ENCODE measurements at places on chromosomes 11 and 22.

- DNase-seq: peak; percentile 26
These were observed 2.3 kb downstream of the KRTAP5-11 start for GRCh38 chr11:71580057-71581003.

DNA sequence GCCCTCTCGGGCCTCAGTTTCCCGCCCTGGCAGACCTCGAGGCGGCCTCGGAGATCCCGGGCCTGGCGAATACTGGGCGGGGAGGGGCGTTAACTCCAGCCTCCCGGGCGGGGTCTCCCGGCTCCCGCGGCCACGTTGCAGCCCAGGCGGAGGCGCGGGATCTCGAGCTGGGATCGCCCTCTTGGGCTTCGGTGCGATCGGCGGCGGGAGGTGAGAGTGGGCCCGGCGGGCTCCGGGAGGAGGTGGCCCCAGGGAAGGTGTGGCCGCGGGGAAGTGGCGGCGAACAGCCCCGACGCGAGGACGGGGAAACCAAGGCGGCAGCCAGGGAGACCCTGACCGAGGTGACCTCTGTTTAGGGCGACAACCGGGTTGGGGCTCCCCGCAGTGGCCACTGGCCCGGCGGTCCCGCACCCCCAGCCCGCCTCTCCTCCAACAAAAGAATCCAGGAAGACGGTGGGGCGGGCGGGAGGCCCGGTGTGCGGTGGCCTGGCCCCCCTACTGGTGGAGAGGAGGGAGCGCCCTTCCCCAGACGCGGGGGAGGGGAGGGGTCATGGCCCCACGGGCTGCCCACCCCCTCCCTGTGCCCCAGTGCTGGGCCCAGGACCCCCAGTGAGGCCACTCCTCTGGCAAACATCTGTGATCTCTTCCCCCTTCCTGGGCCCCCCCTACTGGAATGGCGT lies at the start of gene PHETA2:
PHETA2 (plus strand) TSS at position 117 of the 680 bp plus-strand sequence. CDS start 3,046 bp downstream, outside the sequence.
- DNase-seq: no peak

GRCh38 chr11:112922606-112923005 lies 38.6 kb upstream of the NCAM1 start:
- DNase-seq: no peak

DNA sequence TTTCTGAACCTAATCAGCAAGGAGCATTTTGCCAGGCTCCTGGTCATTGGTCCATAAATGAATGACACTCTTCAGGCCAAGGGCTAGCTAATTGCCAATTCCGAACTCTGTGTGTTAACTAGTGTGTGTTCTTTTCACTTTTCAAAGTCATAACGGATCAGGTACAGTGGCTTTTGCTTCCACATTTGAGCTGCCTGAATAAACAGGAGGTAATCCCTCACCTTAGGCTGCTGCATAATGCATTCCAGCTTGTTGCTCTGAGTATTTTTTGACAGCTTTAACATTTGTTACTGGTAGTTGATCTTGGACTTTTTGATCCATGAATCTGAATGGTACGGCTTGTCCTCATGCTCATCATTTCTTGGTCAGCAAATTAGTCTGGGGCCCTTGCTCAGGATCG lies 485.1 kb downstream of the CNTN5 start:
- DNase-seq: no peak

DNA sequence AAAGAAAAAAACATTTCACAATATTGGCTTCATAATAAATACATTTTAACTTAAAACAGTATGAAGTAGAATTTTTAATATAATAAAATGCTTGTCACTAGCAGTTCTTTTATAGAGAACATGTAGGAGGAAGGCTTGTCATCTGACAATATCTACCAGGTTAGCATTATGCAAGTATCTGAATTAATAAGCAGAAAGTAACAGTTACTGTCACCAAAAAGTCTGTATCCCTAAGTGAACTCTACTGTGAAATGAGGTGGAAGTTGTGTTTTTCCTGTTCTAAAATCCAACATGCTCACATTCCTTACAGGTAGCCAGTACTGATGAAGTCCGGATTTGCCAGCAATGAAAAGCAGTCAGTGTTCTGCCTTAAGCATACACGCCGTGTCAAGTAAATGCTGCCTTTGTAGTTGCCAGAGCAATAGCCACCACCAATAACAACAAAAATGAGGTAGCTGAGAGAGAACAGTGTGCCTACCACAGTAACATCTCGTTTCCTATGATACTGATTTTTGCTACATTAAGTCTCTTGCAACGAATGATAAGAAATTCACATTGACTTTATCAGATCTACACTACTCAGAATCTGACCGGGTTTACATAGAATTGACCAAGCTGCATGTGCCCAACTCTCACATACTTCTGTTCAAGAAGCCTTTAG lies 95.5 kb downstream of the SIK3 start:
- DNase-seq: no peak

GRCh38 chr22:48594757-48595510 lies 1232.7 kb downstream of the BRD1 start:
- DNase-seq: no peak

GRCh38 chr11:14916403-14916802 lies 24.4 kb upstream of the CYP2R1 start:
- DNase-seq: no peak

DNA sequence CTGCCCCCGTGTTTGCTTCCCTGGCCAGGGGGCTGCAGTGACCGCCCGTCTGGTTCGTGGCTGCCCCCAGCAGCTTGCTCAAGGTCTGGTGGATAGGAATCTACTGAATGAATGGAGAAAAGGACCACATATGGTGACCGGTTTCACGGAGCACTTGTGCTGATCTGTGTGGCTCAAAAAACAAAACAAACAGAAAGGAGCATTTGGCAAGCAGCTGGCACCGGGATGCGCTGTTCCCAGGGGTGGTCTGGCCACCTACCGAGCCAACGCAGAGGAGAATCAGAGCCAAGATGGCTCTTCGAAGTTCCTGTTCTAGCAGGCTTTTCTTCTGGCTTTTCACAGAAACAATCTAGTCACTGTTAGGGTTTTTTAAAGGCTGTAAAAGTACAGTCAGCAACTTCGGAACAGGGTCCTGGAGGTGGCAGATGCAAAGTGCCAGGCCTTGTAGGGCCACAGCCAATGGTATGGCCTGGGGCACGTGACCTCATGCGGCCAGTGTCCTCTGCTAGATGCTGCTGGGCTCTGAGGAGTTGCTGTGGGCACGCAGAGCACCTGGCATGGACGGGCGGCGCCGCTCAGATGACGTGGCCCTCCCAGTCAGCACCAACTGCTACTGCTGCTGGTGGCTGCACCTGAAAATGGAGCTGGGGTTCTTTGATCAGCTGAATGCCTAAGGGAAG lies 27.3 kb upstream of the PACSIN2 start:
- DNase-seq: no peak

- no peak for DNase-seq
These were observed 134.3 kb downstream of the TEAD1 start for GRCh38 chr11:12808519-12808918.

DNA sequence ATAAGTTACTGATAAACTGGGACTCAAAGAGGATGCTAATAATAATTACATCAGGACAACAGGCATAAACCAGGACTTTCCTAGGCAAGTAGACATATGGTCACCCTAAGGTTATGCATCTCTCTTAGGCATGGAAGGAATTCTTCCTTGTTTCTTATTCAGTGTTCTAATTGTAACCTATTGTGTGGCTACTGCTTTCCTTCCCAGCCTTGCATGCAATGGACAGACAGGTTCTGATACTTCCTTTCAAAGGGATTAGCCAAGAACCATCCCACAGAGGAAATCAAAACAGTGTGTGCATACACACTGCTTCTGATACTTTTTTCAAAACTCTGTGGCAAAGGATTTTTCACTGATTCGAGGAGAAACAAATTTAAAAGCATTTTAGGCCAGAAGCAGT lies 48.3 kb downstream of the RRAS2 start:
- peak; percentile 32 for DNase-seq

- peak; percentile 23 for DNase-seq
These were observed 16.6 kb downstream of the OR8A1 start for GRCh38 chr11:124586238-124586860.

GRCh38 chr22:17446698-17447097 lies 77.4 kb downstream of the CECR2 start:
- DNase-seq: no peak

GRCh38 chr11:37557990-37558389 lies 960.0 kb upstream of the RAG2 start:
- DNase-seq: no peak

DNA sequence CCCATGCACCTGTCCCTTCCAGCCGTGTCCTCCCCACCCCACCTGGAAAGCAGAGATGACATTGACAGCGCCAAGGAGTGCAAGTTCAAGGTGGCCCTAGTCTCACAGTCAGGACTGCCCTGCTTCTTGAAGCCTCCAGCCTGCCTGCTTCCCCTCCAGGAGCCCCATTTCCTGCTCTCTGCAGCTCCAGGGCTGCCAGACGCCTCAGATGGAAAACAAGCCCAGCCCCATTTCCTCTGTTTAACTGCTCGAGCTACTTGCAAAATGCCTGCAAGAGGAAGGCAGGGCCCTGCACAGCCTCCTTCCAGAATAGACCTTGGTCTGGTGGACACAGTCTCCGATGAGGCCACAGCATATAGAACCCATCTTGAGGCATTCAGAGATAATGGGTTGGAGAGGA lies 5.0 kb upstream of the DGKZ start:
- DNase-seq: no peak

DNA sequence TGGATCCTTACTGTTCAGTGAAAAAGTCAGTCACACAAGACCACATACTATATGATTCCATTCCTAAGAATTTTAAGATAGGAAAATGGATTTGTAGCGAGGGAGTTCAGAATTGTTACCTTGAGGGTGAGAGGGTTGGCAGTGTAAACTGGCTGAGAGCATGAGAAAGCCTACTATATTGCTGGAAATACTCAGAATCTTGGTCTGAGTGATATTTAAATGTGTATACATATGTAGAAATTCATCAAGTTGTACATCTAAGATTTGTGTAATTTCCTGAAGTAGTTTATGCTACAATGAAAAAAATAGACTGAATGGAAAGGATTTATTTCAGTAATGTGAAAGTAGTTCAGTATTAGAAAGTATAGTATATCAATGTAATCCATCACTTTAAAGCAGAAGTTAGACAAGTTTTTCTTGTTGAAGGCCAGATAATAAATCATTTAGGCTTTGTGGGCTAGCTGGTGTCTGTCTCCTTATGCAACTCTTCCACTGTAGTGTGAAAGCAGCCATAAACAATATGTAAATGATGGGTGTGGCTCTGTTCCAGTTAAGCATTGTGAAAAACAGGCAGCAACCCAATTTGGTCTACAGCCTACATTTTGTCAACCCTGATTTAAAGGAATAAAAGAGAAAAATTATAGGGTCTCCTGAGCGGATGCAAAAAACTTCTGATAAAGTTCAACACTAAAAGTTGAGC lies 127.2 kb upstream of the THY1 start:
- DNase-seq: no peak

GRCh38 chr11:78292109-78292803 lies 103.5 kb downstream of the USP35 start:
- DNase-seq: no peak

- DNase-seq: no peak
These were observed 5.1 kb downstream of the DKK3 start for GRCh38 chr11:12003336-12003735.

GRCh38 chr11:10728789-10729472 lies 22.1 kb upstream of the CTR9 start:
- peak; percentile 42 for DNase-seq

- DNase-seq: no peak
These were observed 19.2 kb upstream of the OR56A3 start for GRCh38 chr11:5922749-5923426.

DNA sequence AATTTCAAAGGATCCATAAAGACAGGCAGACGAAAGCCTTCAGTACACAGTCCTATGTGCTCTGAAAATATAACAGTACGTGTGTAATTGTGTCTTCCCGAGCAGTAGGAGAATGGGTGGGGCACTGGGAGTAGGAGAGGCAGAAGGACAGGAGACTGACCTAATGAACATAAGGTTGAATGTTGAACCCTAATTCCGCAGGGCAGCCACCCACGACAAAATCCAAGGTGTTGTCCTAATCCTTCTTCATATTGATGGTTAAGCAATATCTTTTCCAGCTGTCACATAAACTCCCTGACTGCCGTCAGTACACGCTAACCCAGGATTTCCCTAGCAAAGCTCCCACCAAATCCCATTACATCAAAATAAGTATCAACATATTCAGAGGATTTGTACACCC lies 34.5 kb downstream of the SPATA19 start:
- no peak for DNase-seq

- DNase-seq: no peak
These were observed 184.3 kb downstream of the C11orf87 start for GRCh38 chr11:109606256-109606655.

DNA sequence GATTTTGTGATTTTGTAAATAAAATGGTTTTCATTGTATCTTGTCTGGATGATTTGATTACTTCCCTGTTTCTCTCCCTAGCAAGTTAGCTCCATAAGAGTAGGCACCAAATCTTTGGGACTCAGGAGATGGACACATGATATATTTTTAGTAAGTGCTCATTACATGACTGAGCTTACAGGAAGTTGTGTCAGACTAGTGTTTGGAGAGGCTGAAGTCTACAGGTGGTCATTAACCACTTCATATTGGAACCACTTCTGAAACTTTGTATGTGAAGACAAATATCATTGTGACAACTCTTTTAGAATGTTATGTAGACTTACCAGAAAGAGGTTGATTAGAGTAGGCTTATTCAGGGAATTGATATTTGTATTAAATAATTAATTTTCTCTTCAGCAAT lies 19.1 kb downstream of the ARHGAP42 start:
- DNase-seq: no peak

GRCh38 chr11:65071907-65072630 lies 11.8 kb downstream of the CDCA5 start:
- no peak for DNase-seq

- no peak for DNase-seq
These were observed 99.0 kb upstream of the HSD17B12 start for GRCh38 chr11:43581370-43582023.

DNA sequence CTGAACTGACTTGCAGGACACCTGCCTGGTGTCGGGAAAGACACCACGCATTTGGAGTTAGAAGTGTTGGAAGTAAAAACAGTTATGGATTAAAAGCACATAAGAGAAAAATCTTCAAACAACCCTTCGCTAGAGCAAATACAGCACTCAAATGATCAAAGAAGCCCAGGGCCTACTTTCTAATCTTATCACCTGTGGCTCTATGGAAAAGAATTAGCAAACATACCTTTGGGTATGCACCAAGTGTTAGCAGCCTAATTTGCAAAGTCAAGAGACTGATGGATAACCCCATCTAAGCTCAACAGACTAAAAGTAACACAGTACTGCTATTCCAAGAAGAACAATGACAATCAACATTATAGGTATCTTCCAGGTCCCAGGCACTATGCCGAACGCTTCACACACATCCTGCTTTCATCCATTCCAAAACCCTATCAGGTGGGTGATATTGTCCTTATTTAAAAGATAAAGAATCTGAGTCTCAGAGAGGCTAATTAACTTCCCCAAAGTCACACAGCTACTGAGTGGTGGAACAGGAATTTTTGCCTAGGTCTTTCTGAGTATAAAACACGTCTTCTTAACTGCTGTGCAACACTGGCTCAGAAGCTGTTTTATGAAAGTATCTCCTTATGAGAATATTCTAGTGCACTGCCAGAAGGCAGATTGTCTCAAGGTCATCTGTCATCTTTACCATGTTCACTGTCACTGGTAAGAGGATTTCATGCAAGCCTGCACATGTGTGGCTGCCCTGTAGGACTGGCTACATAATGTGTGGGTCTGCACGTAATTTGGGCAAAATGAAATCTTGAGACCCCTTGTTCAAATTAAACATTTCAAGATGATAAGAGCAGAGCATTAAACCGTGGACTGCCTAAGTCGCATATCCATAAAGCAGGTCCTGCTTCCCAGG lies 16.4 kb downstream of the SLC1A2 start:
- DNase-seq: no peak

Measured in fibroblast of skin of left biceps (primary cell).